Activated CD4-positive, alpha-beta T cell treated with anti-CD3 and anti-CD28 coated beads for 4 hours (primary cell): ENCODE measurements at places on chromosomes 1 and 21.

- DNase-seq = no peak
Observed at GRCh38 chr21:40606341-40606740, 240.6 kb downstream of the DSCAM start.

GRCh38 chr1:1534401-1535154, 5.8 kb downstream of the TMEM240 start:
- DNase-seq = no peak

- DNase-seq = peak; percentile 41
Observed at GRCh38 chr1:92968138-92969032, 7.1 kb upstream of the DIPK1A start.

DNA sequence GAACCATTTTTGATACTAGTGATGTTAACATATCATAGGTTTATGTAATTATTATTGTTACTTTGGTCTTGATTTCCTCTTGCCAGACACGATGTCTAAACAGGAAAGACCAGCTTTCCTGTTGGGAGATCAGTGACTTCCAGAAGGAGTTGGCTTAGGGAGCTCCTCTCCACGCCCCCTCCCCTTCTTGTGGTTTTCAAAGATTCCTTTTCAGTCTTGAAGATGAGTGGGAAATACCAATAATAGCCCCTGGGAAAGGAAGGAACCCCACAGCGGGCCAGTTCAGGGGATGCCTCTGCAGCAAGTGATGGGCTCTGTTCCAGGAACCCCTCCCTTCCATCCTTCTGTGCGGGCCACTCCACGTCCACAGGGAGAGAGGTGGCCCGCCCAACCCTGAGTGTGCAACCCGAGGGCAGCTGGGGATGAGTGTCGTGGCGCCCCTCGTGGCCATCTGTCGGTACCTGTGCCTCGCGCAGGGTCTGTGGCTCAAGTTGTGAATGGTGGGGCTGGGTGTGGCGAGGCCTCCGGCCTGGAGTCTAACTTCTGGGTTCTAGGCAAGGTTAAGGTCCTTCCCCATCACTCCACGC, 65.7 kb downstream of the TLR5 start:
- DNase-seq = no peak

DNA sequence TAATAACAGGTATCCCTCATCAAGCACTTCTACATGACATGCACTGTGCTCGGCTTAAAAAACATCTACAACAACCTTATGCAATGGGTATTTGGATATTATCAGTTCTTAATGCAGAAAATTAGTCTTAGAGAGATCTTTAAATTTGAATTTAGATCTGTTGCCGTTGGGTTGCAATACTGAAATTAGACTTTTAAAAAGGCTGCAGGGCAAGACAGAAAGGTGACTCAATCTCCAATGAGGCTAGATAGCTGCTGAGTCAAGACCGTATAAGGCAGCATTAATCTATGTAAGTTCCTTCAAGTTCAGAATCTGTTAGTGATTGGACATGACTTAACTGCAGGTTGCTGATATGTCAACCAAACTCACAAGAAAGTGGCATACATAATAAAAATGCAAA, 37.3 kb downstream of the OLFM3 start:
- no peak for DNase-seq

GRCh38 chr1:153374071-153374470, 1.4 kb downstream of the S100A12 start:
- DNase-seq = no peak

GRCh38 chr1:43446388-43446740, 7.4 kb downstream of the HYI start:
- DNase-seq = no peak

GRCh38 chr21:42336054-42336453, 14.7 kb downstream of the TFF2 start:
- DNase-seq = no peak

- DNase-seq = no peak
Observed at GRCh38 chr1:176416777-176417176, 46.2 kb upstream of the PAPPA2 start.

- peak; percentile 37 for DNase-seq
Observed at GRCh38 chr1:248858096-248858890, 592 bp downstream of the ZNF692 start.

- DNase-seq = peak; percentile 26
Observed at GRCh38 chr1:222618001-222618879, at the start of gene MIA3. Gene MIA3, plus strand, starts transcription at chr1:222618097. Its CDS starts 14 bp downstream, at chr1:222618111.

GRCh38 chr1:37255136-37255795, 219.1 kb upstream of the ZC3H12A start:
- no peak for DNase-seq

DNA sequence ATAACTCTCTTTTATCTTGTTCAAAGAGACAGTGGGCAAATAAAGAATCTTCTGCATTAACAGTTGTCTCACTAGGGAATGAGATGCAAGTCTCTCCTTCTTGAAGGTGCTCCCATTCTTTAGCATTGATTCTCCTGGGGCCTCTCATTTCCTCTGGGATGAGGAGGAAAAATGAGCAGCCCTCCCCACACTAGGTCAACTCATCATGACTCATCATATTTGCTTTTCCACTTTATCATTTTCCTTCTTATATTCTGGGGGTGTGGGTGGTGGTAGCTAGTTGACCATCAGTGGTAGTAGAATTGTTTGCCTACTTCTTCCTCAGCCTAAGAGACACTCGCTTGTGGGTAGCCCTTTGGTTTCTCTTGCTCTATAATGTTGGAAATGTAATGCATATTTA, 182.0 kb upstream of the C1orf87 start:
- DNase-seq = no peak

DNA sequence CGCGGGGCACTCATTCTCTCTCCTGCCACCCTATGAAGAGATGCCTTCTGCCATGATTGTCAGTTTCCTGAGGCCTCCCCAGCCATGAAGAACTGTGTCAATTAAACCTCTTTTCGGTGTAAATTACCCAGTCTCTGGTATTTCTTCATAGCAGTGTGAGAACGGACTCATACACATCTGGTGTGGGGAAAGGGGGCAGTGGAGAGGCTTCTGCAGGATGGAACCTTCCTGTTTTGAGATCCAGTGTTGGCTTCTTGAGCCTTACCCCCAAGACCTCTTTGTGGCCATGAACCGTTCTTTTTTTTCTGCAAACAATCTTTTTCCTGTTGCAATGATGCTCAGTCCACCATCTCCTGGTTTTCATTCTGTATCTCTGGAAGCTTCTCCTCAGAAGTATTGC, 248.4 kb downstream of the PRDM2 start:
- DNase-seq = no peak

GRCh38 chr1:156368157-156368658, 803 bp upstream of the RHBG start:
- no peak for DNase-seq

DNA sequence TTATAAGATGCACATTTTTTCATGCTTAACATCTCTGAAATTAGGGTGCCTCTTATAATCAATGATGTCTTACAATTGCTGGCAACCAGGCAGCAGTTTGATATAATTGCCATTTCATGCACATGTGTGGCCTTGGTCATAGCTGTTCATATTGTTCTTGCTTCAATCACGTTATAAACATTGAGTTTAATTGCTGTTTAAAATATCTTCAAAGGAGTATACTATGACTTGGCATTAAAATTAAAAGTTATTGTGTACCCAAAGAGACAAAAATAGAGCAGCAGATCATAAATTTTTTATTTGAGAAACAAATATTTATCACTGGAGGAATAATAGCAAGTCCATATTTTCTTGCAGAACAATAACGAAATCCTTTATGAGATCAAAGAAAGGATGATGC, 325.5 kb downstream of the LMX1A start:
- DNase-seq = no peak

DNA sequence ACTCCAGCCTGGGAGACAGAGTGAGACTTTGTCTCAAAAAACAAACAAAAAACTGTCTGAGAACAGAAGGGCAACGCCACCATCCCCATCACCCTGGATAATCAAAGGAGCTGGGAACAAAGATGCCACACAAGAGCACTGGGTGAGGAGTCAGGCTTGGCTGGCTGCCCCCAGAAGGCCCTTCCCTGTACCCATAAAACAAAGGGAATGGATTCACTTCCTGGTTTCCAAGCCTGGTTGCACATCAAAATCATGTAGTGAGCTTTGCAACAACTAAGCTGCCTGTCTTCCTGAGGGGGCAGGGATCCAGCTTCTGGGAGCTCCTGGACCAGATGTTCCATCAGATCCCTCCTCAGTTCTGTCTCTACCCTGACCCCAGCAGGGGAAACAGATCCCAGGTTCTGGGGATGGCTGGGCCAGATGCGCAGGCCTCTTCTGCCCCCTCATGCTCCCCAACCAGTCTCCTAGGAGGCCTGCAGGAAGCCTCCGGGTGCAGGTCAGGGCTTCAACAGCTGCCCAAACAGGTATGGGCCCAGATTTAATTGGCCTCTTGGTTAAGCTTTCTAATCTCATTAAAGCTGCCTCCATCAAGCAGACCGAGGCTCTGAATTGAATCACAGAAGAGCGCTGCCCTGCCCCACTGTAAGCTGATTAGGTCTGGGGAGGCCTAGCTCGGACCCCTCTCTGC, 97.8 kb downstream of the MRPL37 start:
- no peak for DNase-seq

GRCh38 chr1:93845538-93846205, 33.3 kb downstream of the DNTTIP2 start:
- DNase-seq = peak; percentile 40

DNA sequence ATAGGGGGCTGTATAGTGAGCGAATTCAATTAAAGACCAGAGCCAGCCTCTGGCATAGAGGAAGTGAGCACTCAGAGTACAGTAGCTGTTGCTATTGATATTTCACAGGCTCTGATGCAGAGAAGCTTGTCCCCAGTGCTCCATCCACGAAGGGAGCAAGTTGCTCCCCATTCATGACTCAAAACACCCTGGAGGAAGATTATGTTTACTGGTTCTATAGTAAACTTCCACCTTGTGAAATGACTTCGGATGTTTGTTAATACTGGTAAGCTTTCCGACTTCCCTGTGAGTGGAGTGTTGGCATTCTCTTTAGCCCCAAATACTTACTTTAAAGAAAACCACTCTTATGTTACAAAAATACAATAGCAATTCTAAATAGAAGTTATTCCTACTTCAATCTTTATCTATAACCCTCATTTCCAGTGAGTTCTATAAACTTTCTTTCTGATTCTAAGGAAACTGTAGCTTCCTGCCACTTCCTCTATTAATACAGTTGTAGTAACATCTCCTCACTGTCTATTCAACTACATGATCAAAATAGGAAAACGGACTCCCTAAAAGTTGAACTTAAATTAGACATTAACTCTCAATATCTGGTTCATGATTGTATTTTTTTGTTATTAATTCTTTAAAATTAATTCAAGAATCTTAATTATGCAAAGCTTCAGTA, 46.4 kb downstream of the ZNF281 start:
- DNase-seq = no peak

- DNase-seq = no peak
Observed at GRCh38 chr21:19557046-19557445, 1153.5 kb upstream of the TMPRSS15 start.

- no peak for DNase-seq
Observed at GRCh38 chr1:168081373-168082007, 55.2 kb downstream of the GPR161 start.

DNA sequence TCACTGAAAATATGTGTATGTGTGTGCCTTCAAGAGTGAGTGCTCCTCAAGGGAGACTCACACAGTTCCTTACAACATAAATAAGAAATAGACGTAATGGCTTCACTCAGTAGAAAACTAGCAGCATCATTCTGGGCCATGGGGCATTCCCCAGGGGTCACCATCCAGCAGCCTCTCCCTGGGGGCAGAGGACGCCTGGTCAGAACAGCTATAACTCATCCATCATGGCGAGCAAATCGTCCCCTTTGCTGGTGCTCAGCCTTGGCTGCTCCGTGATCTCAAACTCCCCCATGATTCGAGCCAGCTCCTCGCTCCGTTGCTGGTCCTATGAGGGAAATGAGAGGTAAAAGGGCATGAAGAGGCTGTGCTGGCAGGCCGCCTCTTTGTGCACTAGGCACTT, 20.2 kb upstream of the LSM10 start:
- DNase-seq = no peak

DNA sequence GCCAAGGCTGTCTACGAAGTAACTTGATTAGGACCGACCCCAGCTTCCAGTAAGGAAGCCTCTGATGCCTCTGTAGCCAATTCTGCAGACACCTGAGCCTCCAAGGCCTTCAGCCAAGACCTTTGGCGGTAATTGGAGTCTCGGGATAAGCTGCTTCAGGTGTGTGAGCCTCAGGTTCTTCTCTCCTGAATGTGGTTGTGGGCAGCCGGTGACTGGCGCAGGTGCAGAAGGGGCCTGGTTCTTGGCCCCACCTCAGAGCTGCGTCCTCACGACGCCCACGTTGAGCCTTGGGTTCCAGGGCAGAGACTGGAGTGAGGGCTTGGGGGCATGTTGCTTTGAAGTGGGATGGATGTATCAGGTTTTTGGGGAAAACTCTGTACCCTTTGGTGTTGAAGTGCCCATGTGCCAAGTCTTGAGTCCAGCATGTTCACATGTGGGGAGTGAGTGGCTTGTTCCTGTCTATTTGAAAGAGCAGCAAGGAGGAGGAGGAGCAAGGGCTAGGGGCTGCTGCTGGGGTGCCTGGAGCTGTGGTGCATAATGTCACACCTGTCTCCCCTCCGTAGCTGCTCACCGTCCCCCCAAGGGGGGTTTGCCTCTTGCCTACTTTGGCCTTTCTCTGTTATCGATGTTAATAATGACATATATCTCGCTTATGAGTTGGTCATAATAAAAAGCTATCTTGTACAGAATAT, 1.4 kb downstream of the PSEN2 start:
- DNase-seq = no peak

DNA sequence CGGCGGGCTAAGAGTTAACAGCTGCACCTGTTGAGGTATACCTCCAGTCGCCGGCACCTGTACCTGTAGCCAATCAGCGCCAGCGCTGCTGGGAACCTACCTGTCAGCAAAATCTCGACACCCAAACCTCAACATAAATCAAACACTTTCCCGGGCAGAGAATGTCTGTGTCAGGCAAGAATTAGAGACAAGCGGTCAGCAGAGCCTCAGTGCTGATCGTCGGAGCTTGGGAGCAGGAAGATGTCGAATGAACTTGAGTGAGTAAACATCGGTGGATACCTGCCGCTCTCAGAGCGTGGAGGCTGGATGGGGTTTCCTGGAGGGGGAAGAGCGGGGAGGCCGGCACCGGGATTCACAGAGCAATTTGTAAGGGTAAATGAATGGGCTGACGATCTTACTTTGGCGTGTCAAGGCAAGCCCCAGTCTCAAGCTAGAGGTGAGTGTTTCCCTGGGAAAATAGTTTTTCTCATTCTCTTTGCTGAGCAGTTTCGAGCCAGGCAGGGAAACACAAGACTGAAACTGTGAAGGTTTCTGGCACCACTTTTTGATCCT, at the start of gene GRHL3:
Gene GRHL3, plus strand, starts transcription at position 46 of the 552 bp plus-strand sequence. Its CDS starts 195 bp downstream, at position 241.
- no peak for DNase-seq

DNA sequence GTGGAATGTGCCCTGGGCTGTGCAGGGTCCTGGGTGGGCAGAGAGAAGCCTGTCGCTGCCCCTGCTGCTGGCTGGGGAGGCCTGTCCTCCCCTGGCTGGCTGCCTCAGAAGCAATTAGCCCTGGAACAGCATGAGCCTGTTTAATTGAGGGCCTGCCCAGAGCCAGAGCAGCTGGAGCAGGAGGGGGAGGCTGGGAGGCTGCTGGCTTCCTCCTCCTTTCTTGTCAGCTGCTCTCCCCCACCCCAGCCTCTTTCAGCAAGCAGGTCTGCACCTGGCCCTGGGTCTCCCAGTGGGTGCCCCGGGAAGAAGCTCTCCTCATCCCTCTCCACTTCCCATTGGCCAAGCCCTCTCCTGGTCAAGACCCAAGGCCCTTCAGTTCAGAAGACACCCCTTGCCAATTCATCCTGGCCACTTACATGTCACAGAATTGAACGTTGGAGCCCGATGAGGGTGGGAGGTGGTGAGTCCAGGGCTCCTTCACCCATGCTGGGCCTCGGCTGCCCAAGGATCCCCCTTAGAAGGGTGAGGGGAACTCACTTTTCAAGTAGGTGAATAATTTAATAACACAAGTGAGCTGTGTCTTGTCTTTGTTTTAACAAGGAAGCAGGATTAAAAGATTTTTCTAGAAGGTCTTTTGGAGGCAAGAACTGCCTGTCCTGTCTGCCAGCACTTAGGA, 13.2 kb downstream of the AMPD2 start:
- DNase-seq = no peak
